Mammary epithelial cell (primary cell): ENCODE measurements at places on chromosomes 11 and 22.

DNA sequence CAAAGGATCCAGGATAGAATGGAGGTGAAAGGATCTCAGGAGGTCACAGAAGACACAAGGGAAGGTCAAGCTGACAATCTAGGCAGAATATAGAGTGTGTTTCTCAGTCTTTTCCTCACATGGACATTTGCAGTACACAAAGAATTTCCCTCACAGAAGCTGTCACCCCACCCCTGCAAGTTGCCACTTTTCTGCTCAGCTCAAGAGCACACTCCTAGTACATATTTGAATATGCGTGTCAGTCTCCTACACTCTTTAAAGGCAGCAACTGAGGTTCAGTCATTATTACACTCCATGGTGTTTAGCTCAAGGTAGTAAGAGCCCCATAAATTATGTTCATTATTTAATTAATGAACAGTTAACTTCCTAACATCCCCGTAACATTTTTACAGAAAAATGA is 59.1 kb downstream of the ETS1 start:
- no peak for DNase-seq

GRCh38 chr22:31093086-31093850 is 12.2 kb downstream of the SMTN start:
- DNase-seq: no peak

DNA sequence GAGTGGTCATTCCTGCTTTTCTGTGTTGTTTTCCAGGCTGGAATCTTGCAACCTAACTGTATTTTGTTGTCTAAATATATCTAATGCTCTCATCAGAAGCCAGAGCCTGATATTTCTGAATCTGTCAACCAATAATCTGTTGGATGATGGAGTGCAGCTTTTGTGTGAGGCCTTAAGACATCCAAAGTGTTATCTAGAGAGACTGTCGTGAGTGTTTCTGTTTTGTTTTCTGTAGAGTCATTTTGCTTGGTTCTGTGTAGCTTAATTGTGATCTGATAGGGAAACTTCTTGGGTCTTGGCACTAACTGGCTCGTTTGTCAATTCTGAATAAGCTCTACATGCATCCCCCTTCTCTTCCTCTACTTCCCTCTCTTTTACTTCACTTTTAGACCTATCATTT is 31.2 kb upstream of the RBMXL2 start:
- no peak for DNase-seq

DNA sequence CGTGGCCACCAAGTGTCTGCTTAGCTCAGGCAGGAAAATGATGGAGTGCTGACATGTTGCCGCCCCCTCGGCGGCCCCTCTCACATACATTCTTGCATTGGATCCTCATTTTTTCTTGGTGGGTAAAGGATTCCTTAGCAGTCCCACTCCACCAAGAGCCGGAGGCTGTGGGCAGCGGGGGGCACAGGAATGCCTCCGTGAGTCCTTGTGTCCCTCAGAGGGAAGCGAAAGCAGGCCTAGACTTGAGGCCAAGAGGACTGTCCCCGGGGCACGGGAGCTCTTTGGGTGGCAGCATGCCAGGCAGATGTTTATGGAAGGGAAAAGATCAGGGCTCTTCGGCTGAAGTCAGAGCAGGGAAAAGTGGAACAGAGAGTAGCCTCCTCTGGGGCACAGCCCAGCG is 21.6 kb downstream of the LRFN4 start:
- DNase-seq: no peak

- DNase-seq: no peak
These were observed 2.0 kb downstream of the PACS1 start for GRCh38 chr11:66072081-66072480.

DNA sequence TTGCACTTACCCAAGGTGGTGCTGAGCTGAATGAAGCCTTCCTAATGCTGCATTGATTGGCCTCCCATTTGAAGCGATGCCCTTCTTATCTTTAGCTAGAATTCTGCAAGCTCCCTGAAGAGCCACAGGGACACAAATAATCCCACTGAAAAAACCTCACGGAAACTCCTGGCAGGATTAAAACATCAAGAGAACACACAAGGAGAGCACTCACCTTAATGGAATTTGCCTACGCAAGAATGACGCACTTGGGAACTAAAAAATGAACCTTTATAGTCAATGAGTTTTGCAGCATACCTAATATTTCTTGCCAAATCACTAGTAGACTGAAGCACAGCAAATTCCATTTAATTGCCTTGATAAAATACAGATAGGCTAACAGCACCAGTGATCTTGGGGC is 232.8 kb upstream of the UBASH3B start:
- DNase-seq: peak; percentile 89
